ENCODE measurements at places on chromosomes 12 and 14.

GRCh38 chr14:106657460-106657859 is 1131.1 kb downstream of the TMEM121 start:
- DNase-seq, result no peak

DNA sequence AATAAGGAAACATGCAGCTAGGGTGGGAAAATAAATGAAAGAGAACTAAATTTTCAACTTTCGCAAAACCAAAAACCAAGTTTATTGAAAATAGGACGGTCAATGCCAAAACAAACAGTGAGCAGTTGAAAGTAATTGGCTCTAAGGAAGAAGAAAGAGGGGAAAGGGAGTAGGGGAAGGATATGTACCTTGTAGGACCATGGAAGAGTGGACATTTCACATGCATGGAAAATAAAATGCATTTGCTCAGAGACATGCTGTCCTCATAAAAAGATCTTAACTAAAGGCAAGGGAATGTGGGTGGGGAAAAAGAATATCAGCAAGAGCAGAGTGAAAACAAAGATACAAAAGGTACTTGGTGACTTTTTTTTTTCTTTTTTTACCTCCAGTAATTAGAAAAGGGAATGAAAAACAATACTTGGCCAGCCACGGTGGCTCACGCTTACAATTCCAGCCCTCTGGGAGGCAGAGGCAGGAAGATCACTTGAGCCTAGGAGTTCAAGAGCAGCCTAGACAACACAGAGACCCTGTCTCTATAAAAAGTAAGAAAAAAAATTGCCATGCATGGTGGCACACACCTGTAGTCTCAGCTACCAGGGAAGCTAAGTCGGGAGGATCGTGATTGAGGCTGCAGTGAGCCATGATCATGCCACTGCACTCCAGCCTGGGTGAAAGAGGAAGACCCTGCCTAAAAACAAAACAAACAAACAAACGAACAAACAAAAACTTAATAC is 6.6 kb downstream of the TXNDC16 start:
- no peak for DNase-seq

GRCh38 chr14:65472189-65472588 is 59.7 kb downstream of the FUT8 start:
- no peak for DNase-seq

DNA sequence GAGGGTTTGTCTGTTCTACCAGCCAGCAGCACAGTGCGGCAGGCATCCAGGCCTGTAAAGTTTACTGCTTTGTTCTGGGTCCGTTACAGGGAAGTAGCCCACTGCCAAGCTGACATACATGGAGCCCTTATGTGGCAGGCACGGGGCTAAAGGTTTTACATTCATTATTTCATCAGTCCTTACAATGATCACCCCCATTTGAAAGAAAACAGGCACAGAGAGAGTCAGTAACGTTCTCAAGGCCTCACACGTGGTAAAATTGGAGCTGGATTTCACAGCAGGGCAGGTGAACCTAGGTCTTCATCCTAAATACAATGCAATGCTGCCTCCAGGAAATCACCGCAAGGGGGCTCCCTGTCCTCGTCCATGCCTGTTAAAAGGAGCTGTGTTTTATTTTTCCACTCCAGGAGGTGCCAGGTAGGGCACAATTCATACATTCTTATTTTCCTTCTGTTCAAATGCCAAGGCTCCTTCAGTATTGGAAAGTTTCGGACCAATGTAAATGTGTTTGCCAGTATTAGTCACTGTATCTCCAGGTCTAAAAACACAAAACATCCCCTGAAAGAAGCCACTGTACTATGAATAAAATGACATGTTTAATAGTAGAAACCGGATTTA is 172.2 kb upstream of the GZMB start:
- no peak for DNase-seq

- DNase-seq, result no peak
Observed at GRCh38 chr12:12859690-12860089, 31.7 kb upstream of the GPRC5A start.

DNA sequence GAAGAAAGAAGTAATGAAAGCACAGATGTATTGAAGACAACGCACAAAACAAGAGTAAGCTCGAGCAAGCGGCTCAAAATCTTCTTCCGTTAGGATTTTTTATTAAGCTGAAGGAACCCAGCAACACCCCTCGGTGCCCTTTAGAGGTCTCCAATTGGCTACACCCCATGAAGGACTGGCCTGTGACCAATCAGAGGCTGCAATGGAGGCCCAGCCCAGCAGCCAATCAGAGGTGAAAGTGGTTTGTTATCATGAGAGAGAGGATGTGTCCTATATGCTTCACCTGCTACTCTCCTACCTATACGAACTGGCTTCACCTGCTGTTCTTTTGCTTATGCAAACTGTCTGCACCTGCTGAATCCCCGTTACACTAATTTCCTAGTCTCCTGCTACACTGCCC is 358.8 kb downstream of the C12orf50 start:
- no peak for DNase-seq

Measured in anterior cingulate cortex (tissue), 58 donors.